Right ventricle myocardium inferior (tissue), 1 donor: ENCODE measurements at places on chromosomes 3 and 15.

- DNase-seq, result no peak
These were observed 180.9 kb upstream of the TBL1XR1 start for GRCh38 chr3:177378168-177378567.

GRCh38 chr15:42921342-42921731, 759 bp upstream of the TTBK2 start:
- DNase-seq, result no peak

- DNase-seq, result no peak
These were observed 32.0 kb downstream of the ST8SIA2 start for GRCh38 chr15:92425578-92426225.

GRCh38 chr15:89910891-89911626, 1.7 kb downstream of the ARPIN start:
- DNase-seq, result no peak

GRCh38 chr3:181709537-181710279, 2.0 kb upstream of the SOX2 start:
- no peak for DNase-seq

DNA sequence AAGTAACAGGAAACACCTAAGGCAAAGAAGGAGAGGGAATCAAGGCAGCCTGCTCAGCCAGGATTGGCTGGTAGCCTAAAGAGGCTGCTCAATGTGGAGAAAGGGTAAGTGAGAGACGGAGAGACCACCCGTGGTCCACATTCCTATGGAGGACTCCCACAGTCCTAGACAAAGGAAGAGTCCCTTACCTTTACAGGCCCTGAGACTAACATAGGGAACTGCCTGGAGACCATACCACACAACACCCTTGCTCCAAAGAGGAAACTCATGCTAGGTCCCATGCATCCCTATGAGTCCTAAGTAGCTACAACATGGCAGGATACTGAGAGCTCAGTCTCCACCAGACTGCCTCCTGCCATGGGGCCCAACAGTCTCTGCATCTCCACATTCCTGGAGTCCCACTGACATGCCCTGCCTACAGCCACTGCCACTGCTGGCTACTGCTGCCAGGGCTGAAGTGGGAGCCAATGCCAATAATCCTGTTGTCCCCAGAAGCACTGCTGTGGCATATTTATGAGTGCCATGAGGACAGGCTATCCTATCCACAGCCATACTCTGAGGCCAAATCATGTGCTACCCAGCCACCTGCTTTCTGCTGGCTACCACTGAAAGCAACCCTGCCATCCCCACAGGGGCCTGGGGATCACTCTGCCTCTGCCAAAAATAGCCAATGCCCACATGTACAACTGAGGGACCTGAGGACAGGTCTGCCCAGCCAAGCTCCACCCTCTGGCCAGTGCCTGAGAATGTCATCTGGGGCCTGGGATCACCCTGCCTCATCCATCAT, 45.0 kb downstream of the COPS2 start:
- no peak for DNase-seq

GRCh38 chr3:167675848-167676247, 22.1 kb upstream of the WDR49 start:
- DNase-seq, result no peak

DNA sequence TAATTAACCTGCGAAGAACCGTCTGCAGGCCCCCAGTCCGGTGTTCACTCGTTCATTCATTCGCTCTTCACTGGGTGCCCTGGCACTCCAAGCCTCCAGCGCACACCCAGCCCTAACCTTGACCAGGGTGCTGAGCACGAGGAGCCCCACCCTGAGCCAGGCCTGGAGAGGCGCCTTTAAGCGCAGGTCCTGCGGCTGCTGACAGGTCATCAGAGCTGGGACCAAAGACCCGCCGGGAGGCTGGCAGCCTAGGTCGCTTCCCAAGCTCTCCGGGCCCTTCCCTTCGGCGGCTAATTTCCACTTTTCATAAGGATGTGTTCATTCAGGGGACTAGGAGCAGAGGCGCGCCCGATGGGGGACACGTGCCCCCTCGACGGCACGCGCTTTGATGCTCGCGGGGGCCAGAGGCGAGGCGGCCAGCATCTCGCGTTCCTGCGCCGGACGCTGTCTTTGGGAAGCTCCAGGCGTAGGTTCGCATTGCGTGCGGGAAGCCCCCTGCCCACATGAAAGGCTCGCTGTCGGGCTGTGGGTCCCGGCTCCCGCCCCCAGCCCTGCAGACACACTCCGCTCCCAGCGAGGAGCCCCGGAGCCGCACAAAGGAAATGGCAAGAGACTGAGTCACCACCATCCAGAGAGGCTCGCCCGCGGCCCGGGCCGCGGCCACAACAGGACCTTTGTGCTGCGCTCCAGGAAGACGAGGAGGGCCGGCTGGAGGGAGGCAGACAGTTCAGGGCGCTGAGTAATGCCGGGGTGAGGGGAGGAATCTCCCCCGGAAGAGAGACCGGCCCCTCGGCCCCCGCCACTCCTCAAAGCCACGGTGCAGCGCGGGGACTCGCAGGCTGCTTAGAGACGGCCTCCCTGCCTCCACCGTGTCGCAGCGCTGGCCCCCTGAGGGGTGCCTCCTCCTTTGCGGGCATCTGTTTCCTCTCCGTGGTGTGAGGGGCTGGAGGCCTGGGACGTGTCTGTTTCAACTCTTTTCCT, 266.4 kb upstream of the HES1 start:
- peak; percentile 74 for DNase-seq

GRCh38 chr3:124395162-124395561, 335.1 kb upstream of the UMPS start:
- DNase-seq, result no peak

- DNase-seq, result no peak
These were observed 68.5 kb downstream of the TMCC1 start for GRCh38 chr3:129824926-129825541.

DNA sequence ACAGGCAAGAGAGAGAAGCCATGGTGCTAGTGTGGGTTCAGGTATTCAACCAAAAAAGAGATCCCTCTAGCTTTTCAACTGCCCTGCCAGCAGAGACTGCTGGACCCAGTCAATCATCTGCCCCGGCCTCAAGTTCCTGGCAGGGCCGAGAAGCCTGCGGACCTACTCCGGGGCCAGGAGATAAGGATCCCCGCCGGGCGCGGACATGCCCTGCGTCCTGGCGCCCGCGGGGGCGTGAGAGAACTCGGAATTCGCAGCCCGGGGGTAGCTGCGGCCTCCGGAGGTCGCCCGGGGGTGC, 821 bp upstream of the MAGI1 start:
- DNase-seq, result no peak

DNA sequence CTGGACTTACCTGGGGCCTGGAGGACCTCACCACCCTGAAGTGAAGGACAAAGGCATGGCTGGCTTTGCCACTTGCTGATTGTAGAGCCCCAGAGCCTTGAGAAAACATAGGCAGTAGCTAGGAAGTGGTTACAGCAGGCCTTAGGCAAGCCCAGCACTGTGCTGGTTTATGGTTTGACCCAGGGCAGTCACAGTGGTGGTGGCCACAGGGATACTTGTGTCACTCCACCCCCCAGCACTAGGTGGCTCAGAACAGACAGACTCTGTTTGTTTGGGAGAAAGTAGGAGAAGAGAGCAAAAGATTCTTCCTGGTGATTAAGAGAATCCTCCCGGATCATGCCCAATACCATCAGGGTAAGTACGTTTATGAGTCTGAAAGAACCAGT, 13.2 kb upstream of the COL8A1 start:
- DNase-seq, result no peak

DNA sequence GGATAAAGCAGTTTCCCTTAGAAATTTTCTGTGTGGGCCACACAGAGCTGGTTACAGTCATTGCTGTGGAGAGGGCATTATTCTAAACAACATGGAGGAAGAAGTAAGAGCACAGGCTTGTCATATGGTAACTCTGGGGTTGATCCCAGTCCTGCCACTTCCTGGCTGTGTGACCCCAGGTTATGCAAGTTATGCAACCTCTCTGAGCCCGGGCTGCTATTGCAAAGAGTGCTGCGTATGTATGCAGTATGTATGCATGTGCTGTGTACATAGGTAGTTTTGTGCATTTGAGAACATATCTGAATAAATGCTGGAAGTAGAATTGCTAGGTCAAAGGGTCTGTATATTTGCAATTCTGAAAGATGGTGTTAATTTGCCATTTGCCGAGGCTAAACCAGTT, 9.2 kb downstream of the SPSB4 start:
- no peak for DNase-seq

DNA sequence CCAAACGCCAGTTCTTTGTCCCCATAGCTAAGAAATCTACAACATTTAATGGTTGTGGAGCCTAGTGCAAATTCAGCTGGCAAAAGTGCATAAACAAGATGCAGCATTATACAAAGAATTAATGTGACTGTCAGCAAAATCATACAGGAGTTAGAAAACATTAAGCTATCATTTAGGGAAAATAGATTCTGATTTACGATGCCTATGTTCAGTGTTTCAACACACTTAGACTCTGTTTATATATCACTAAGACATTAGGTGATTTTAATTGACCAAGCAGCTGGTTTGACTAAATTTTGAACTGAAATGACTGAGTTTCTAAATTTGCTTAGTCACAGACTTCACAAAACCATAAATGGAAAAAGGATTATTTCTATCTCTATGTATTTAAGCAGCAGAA, 1076.8 kb downstream of the TBL1XR1 start:
- DNase-seq, result no peak

GRCh38 chr3:190877925-190878324, 15.4 kb upstream of the GMNC start:
- no peak for DNase-seq

- DNase-seq, result no peak
These were observed 120.1 kb downstream of the GREM1 start for GRCh38 chr15:32837935-32838334.

DNA sequence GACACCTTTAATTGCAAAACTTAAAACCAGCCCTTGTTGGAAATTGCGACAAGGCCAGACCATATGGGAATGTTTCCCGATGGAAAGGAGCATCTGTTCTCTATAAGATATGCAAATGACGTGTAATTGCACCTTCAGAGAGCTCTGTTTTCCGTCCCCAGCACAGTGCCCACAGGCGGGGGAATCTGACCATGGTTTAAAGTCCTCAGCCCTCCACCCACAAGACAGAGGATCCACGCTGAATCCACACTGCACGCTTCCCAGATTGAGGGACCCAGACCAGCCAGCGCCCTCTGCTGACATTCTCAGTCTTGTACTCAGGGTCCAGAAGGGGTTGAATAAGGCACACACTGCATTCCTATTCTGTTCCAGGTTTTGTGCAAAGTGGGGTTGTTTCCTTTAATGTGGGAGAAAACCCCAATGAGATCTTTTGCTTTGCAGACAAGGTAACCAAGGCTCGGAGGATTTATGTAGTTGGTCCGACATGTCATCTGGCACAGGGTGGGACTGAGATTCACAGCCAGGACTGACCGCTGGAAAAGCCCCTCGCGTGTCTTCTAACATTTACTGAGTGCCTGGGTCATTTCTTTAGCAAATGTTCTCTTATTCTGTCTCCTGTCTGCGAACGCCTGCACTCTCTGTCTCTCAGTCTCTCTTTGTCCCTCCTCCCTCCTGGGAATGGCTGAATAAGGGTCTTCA, 36.8 kb upstream of the KLHL25 start:
- DNase-seq, result peak; percentile 74

- no peak for DNase-seq
These were observed 27.7 kb upstream of the KBTBD12 start for GRCh38 chr3:127887321-127887720.

DNA sequence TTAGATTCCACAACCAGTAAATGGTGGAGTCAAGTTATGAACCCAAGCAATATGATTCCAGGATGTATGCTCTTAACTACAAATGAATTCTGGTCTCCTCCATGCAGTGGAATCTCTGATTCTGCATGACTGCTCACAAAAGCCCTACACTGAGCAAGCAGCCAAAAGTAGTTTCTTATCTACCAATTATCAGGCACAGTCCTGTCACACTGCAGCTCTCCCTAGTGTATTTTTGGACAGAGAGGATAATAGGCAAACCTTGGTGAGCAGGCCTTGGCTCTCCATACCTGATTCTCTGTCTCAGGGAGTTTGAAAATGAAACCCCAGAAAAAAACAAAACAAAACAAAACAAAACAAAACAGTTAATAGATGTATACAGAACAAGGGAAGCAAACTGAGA, 3.5 kb upstream of the SSR3 start:
- DNase-seq, result no peak

GRCh38 chr3:36501616-36502015, 121.3 kb downstream of the STAC start:
- no peak for DNase-seq

DNA sequence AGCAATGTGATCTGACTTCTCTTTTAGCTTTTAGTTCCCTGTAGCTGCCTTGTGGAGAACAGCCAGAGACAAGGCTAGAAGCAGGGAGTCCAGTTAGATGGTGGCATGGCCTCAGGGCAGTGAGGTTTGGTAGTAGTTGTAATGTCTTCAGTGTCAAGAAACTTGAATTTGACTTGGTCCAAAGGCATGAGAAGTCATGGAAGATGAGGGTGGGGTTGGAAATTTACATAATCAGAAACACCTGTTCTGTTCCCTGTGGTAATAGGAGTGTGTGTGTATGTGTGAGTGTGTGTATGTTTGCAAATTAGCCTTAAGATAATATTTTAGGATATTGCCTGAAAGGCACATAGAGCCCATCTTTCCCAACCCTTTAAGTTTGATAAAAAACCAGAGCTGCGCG, 55.2 kb upstream of the GCNT3 start:
- DNase-seq, result no peak

DNA sequence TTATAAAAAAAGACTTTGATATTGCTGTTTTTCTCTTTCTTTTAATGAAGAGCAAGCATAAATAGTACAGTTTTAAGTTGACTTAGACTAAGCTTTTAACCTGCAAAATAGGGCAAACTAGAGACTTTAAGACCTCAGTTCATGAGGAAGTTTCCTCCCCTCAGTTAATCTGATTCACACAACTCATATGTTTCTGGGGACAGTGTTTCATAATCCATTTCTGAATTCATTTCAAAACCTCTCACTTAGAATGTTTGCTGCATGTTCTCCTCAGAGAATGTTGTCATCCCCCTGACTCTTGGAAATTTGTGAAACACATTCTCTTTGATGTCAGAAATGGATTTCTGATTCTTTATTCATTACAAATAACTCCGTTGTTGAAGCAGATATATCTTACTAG, 79.3 kb upstream of the SKOR1 start:
- no peak for DNase-seq

DNA sequence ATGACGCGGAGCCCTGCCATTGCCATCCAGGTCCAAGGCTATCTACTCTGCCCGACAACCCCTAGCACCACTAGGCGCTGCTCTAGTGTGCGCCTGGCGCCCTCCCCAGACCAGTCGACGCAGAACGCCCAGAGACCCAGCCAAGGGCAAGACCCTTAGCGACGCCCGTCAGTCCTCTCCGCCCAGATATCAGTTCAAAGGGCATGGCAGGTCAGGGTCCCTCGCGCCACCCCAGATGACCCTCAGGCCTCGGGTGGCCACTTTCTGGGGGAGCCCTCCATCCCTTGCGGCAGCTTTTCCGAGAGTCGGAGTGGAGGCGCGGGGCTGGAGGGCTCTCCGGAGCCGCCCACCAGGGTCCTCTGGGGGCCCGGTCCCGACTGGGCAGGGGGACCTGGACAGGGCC, 371 bp upstream of the CLSTN2 start:
- peak; percentile 84 for DNase-seq

DNA sequence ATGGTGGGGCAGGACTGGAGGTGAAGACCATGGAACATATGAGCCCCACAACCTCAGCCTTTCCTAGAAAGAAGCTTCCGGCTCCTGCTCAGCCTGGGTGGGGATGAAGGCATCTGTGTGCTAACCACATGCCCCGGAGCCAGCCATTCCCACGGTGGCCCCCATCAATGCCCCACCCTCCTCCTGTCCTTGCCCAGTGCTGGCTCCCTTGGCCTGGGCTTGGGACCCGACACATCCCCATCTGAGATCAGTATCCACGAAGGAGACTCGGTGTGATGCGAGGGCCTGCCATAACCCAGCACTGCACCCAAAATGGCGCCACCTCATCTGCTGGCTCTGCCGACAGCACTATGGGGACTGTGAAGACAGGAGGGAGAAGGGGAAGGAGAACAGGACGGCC, 16.5 kb upstream of the PLXND1 start:
- no peak for DNase-seq
